Stimulated activated CD8-positive, alpha-beta memory T cell treated with anti-CD3 and anti-CD28 coated beads, Interleukin-7, amount 100 ng/mL, for 1 hour (primary cell): ENCODE measurements at places on chromosomes 11 and 22.

DNA sequence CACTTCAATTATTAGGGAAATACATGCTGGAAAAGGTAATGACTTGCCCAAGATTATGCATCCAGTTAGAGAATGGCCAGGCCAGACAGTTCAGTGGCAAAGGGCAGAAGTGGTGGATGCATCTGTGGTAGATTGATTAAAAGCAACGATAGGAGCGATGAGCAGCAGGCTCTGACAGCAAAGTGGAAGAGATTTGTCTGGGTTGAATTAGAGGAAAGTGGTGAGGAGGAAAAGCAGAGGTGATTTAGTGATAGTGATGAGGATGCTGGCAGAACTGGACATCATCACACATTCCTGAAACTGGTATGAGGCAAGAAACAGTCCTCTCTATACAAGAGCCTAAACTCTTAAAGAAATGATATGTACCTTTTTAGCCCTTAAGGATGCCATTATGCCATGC lies 12.5 kb downstream of the HSD17B12 start:
- no peak for DNase-seq

- no peak for DNase-seq
Observed at GRCh38 chr11:58905011-58905720, 34.1 kb upstream of the GLYATL1 start.

DNA sequence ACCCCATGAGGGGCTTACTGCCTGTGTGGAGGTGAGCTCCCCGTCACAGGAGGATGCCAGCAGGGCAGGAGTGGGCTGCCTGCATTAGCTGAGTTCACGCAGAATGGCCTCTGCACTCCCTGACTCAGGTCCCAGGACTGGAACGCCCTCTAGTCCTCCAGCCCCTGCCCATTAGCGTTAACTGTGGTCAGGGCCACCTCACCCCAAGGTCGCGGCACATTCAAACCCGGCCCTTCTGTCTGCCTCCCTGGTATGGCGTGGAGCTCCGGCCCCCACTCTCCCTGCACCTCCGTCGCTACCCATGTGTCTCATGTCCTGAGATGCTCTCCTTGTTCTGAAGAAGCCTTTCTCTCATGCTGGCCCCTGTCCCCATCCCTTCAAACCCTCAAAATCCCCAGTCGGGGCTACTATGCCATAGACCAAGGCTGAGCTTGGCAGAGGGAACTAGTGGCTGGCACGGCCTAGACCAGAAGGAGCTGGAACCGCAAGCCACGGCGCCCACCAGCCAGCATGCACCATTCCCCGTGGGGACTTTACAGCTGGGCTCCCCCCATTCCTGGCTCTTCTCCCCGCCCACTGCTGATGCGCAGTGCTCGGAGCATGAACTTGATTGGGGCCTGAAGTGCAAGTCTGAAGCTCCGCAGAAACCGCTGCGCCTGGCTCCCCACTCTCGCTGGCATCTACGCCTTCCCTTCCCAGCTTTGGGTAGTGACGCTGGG lies 79.5 kb upstream of the RTL6 start:
- DNase-seq, result no peak

GRCh38 chr22:46547179-46547882 lies 9.9 kb upstream of the CELSR1 start:
- DNase-seq, result no peak

DNA sequence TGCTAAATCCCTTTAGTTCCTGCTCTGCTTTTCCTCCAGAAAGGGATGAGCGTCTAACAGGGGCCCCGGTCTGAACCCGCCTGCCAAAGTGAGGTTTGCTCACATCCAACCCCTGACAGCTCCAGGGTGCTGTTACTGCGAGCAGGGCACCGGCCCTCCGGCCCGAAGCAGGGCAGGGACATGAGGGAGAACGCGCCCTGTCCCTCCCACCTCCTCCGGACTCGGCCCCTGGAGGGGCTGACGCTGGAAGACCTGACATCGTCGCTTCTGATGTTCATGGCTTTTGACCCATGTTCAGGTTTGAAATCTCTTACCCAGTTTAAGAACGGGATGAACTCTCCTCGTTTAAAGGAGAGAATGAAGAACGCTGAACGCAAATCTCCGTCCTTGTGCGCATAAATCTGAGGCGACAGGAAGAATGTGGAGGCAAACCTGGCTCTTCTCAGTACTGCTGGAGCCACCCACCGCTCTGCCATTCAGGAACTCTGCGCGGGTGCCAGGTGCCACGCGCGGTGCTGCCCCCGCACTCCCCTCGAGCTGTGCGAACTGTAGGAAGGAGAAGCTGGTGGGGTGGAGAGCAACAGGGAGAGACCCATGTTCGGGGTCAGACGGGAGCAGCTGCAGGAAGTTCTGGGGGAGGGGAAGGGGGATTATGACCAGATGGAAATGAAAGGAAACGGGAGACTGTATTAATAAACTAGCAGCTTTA lies 826 bp upstream of the EEF1G start:
- no peak for DNase-seq

- no peak for DNase-seq
Observed at GRCh38 chr11:44400431-44400830, 90.5 kb upstream of the ALX4 start.
